ENCODE measurements at places on chromosomes 3 and 15.

DNA sequence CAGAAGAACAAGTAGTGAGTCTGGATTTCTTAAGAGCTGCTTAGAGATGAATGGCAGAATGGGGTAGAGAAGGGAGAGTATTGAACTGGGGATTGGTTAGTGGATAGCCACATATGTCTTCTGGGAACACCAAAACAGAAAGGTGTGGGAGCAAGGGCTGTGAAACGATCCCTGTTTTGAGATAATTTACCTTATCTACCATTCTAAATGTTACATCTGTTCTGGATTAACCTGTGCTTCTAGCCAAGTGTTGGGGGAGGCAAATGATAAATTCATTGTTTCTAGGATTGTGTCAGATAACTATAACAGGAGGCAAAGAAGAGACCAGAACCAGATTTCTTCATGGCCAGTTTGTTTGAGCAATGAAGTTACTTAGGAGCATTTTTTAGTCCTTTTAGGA lies 8.4 kb downstream of the NR1D2 start:
- no peak for DNase-seq

GRCh38 chr3:71625676-71626075 lies 42.1 kb upstream of the FOXP1 start:
- no peak for DNase-seq

- DNase-seq, result no peak
Observed at GRCh38 chr3:41872157-41872556, 89.7 kb downstream of the ULK4 start.

DNA sequence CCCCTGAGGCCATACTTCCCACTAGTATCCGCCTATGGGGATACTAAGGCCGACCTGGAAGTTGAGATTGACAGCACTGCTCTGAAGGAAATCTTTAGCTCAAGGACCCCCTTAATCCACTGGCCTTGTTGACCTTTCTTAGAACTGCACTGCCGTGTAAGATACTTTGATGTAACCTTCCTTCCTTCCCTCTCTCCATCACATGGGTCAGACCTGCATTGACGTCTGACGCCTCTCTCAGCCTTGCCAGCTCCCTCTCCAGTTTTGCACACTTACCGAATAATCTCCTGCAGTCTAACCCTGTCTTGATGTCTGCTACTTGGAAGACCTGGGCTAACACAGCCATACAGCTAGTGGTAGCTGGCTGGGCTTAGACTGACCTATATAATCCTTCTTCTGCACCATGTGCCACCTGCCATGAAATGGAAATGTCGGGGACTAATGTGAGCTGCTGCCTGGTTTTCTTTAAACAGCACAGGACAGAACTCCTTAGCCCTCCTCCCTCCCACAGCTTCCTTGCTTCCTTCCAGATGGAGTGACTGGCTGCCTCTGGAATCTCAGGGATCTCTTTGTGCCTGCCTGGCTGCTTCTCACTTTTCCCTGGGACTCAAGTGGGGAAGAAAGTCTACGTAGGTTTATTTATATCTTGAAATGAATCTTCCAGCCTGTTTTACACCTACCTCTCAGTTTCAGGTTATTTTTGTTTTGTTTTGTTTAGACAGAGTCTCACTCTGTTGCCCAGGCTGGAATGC lies 39.2 kb upstream of the HERC1 start:
- DNase-seq, result no peak

GRCh38 chr3:144229330-144229729 lies 257.7 kb downstream of the DIPK2A start:
- no peak for DNase-seq

DNA sequence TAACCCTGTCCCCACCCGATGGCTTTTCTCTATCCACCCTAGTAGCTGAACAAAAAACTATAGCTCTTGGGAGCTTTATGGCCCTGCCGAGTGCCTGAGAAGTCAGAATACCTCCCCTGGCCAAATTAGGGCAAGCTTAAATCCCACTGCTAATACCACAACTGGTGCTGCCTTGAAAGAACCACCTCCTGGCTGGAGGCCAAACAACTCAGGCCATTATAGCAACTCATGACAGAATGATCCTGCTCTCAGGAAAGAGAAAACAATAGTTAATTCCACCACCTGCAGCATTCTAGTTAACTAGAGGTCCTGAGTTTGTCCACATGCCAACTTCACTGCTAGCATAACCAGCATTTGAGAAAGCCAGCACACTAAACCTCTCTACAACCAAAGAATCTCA lies 123.2 kb downstream of the RTP4 start:
- DNase-seq, result no peak

DNA sequence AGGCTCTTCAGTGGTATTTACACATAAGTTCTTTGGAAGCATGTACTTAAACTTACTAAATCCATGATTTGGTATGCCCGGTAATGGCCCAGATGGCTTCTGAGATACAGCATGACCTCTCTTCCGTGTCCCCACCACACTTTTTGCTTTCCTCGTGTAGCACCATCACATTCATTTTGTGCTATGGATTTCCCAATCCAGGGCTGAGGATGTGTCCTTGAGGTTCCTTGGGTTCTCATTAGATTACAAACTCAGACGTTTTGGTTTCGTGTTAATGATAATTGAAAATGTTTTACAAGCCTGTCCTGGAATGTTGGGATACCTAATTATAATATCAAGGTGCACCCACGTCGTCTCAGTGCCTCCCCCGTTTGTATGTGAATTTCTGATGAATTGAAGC lies 7.3 kb downstream of the ABHD2 start:
- no peak for DNase-seq

DNA sequence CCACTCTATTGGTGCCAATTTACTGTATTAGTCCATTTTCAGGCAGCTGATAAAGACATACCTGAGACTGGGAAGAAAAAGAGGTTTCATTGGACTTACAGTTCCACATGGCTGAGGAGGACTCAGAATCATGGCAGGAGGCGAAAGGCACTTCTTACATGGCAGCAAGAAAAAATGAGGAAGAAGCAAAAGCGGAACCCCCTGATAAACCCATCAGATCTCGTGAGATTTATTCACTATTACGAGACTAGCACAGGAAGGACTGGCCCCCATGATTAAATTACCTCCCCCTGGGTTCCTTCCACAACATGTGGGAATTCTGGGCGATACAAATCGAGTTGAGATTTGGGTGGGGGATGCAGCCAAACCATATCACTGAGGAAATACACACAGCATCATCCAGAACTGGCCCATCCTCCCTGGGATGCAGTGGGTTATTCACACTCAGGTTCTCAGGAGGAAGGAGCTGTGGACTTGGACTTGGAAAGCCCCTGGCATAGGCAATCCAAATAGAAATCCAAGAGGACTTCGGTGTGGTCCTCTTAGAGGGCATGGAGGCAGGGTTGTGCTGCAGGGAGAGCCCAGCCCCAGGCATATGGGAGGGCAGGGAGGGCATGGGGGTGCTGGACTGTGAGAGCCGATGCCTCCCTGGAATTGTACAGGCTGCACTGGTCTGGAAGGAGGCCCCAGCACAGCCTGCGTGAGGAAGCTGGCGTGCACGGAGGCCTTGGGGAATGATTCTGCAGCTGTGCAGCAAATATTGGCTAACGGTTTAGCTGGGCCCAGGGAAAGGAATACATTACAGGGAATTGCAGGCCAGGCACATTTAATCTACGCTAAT lies 62.9 kb downstream of the EFCAB12 start:
- DNase-seq, result no peak

DNA sequence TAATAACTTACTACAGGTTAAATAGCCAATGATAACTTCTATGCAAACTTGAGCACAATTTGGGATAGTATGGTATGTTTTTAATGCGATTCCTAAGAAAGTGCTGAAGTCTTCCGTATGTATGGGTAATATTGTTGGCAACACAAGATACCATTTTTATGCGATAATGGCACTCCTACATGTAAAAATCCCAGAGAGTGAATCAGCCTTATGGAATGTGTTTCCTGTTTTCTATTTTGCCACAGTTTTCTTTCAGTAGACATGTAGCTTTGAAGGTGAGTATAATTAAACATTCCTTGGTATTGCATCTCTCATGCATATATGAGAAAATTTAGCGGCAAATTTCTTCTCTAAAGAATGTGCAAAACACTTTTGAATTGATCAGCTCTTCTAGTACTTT lies 396.8 kb upstream of the AZI2 start:
- DNase-seq, result no peak

- no peak for DNase-seq
Observed at GRCh38 chr3:80159990-80160506, 392.2 kb upstream of the ROBO1 start.

- peak; percentile 37 for DNase-seq
Observed at GRCh38 chr15:55937040-55937439, 56.4 kb downstream of the NEDD4 start.

DNA sequence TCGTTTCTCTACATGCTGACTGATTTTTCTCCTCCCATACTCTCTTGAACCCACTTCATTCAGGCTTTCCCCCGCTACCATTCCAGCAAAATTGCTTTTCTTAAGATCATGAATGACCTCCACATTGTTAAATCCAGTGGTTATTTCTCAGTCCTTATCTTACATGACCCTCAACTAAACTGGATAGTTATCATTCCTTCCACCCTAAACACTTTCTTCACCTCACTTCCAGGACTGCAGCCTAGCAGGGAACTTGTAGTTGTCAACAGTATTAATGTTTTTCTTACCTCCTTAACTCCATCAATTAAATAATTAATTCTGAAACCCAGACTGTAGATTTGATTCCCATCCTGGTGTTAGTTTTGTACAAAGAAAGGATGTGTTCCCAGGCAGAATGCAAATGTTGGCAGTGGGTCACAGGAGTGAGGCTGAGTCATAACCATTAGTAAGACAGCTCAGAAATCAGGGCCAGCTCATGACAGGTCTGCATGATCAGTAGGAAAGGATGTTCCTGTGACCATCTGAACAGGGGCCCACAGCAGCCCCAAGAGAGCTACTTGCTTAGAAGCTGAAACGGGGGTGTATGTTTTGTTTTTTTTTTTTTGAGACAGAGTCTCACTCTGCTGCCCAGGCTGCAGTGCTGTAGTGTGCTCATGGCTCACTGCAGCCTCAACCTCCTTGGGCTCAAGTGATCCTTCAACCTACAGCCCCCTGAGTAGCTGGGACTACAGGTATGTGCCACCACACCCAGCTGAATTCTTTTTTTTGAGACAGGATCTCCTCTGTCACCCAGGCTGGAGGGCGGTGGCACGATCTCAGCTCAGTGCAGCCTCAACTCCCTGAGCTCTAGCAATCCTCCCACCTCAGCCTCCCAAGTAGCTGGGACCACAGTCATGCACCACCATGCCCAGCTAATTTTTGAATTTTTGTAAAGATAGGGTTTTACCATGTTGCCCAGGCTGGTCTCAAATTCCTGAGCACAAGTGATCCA lies 9.1 kb downstream of the BCL2L10 start:
- peak; percentile 78 for DNase-seq

DNA sequence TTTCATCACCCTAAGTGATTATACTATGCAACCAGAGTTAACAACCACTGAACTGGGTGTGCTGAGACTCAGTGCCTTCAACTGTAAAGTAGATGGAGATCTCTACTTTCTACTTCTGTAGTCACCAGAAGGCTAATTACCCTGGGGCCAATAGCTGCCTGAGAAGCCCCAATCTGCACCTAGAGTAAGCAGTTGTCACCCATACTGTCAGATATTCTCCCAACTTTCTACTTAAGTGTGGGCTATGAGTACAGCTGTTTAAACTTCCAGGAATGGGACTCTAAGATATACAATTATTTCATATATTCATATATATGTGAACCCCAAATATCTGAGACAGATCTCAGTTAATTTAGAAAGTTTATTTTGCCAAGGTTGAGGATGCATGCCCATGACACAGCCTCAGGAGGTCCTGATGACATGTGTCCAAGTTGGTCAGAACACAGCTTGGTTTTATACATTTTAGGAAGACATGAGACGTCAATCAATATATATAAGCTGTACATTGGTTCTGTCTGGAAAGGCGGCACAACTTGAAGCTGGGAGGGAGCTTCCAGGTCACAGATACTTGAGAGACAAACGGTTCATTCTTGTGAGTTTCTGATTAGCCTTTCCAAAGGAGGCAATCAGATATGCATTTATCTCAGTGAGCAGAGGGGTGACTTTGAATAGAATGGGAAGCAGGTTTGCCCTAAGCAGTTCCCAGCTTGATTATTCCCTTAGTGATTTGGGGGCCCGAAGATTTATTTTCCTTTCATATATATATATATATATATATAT lies 41.9 kb downstream of the CCNL1 start:
- no peak for DNase-seq

- no peak for DNase-seq
Observed at GRCh38 chr3:110752307-110752706, 319.3 kb upstream of the NECTIN3 start.

- no peak for DNase-seq
Observed at GRCh38 chr3:197135212-197135611, 105.6 kb upstream of the MELTF start.

DNA sequence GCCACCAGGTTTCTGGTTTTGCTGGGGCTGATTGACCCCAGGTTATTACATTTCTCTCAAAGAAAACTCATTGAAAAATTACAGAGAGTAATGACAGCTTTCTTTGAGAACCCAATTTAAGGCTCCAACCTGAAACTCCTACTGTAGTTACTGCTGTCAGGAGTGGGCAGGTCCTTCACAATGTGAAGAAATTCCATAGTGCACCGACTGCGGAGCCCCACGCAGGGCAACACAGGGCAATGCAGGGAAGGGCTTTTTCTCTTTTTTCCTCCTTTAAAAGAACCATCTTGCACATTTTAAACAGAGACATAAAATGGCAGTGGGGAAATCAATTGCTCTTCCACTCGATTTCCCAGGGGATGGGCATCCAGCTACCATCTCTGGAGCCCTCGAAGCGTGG lies 74.3 kb downstream of the NUP210 start:
- DNase-seq, result no peak

- no peak for DNase-seq
Observed at GRCh38 chr3:2838546-2839157, 271.5 kb downstream of the IL5RA start.

DNA sequence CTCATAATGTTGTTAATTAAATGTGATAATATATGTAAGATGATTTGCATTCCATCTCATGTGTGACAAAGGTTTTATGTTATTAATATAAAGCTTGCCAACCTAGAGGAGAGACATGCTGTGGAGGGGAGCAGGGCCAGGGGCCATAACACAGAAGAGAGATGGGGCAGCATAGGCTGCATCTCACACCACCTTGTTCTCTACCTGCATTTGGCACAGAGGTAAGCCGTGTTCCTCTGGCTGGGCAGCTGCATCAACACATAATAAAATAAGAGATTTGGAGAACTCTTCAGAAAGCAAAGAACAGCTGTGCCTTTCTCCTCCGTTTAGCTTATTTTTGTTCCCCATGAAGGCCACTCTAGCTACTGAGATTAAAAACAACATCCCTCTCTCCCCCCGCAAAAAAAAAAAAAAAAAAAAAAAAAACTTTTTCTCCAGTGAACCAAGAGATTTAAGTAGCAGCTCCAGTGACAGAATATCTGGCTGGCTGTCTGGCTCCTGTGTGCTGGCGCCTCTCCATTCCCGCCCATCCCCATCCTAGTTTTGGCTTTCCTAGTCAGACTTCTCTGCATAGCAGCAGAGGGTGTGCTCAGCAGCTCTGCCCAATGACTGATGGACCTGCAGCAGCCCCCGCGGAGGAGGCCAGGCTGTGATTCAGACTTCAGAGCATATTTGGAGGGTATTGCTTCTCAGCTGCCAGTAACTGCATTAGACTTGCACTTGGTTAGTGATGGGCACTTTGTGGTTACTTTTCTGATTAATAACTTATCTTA lies 52.2 kb upstream of the STXBP5L start:
- peak; percentile 68 for DNase-seq

- no peak for DNase-seq
Observed at GRCh38 chr3:169666376-169667165, 3.1 kb upstream of the MECOM start.

Data from AG09309 (cell line).